Spinal cord (tissue), 10 donors: ENCODE measurements at places on chromosomes 12 and 14.

- no peak for DNase-seq
Measured at GRCh38 chr12:121453629-121454028, 53.7 kb downstream of the RNF34 start.

- no peak for DNase-seq
Measured at GRCh38 chr14:92217936-92218335, 96.2 kb downstream of the CPSF2 start.

GRCh38 chr14:95095996-95096395 is 61.3 kb downstream of the DICER1 start:
- DNase-seq: peak; percentile 26

DNA sequence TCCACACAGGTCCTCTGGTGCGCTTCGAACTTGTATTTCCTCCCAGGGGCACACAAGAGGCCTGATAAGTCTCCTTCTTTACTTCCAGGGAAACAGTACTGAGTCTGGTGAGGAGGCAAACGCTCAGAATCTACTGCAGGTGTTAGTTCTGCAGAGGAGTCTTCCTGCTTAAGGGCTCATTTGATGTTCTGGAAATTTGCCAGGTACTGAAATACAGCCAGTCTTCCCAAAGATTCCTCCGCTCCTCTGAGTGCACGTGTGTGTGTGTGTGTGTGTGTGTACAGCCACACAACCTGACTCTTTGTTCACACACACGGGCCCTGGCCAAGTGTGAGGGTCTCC is 92.0 kb downstream of the FBXL14 start:
- no peak for DNase-seq

DNA sequence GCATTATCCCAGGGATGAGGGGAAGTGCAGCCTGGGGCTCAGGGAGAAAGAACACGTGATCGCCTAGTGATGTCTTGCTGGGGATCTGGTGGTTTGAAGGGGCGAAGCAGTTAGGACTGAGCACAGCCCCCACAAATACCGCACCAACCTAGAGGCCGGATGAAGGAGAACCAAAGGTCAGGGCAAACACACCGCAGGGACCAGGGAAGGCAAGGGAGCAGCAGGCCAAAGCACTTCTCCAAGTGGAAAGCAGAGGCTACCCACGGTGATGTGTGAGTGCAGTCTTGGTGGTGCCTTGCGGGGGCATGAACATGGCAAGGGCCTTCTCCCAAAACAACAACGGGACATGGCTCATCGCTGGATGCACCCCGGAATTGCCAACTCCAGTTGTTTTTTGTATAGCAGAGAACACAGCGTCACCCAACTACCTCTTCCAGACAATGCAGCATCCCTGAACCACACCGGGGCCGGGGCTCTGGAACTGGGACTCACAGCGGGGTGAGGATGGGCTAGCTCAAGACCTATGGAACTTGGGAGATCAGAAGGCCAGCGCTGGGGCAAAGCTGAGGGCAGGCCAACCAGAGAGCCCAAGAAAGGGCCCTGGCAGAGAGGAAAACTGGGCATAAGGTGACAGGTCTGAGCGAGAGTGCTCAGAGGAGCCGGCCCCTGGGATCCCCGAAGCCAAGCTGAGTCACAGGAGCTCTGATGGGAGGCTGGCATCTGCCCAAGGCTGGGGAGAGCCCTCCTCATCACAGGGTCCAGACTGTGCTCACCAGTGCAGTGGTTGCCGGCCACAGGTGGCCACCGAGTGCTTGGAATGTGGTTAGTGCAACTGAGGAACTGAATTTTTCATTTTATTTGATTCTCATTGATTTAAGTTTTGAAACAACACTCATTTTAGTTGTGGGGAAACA is 11.1 kb downstream of the GALNT16 start:
- no peak for DNase-seq

DNA sequence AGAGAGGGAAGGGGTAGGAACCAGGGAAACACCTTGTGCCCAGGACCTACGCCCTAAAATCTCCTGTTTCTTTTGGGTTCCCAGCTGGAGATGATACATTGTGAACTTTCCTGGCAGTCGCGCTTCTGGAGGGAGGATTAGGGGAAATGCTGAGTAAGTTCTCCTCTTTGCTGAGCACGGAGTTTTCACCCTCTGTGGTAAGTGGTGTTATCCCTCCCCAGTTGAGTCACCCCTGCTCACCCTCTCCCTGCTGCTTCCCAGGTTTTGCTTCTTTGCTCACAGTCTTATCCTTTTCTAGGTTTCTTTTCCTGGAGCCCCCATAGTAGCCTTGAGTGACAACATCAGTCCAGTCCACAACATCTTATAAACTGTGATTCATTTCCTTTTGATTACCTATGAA is 789.1 kb downstream of the TMEM121 start:
- no peak for DNase-seq

- no peak for DNase-seq
Measured at GRCh38 chr14:99513946-99514551, 32.8 kb downstream of the CCNK start.

GRCh38 chr14:48665077-48665784 is 920.9 kb downstream of the RPS29 start:
- no peak for DNase-seq

DNA sequence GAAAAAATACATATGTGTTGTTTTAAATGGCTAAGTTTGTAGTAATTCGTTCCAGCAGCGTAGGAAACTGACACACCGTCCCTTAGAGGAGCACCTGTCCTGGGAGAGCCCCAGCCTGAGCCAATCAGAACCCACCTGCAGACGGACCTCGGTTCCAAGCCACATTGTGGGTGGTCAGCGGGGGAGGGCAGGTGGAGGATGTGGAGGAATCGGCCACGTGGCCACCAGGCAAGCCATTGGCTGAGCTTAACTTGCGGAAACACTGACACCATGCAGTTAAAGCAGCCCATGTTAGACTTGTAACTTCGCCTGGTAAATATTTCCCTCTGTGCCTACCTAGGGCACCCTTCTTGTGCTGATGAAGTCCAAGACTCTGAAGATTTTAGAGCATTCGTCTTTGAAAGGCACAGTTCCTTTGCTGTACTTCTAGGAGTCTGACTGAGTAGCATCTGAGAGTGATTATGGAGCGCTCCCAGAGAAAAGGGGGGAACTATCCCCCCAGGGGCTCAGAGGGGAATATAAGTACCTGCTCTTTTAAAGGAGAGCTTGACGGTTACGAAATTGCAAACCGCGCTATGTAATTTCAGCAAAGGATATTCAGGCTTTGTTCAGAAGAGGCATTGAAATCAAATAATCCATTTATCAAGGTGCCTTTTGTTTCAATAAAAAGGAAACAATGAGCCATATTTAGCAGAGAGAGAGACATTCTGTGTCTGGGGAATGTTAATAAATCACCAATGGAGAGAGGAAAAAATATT is 135.7 kb downstream of the TMEM132C start:
- no peak for DNase-seq

GRCh38 chr14:89952576-89952975 is 2.0 kb downstream of the EFCAB11 start:
- DNase-seq: no peak

DNA sequence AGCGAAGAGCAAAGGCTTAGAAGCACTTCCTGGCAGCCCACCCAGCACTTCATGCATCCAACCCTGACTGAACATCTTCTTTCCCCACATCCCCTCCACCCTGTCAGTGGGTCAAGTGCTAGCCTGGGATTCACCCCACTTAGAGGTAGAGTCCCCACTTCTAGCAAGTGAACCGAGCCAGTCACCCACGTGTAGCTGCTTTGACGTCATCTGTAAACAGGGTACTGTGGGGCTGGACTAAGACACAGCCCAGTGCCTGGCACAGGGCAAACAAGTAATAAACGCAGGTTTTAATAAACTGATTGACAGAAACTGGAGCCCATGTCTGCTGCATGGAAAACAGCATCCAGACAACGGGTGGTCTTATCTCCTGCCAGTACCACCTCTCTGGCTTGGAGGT is 61.7 kb downstream of the ITPK1 start:
- DNase-seq: no peak

DNA sequence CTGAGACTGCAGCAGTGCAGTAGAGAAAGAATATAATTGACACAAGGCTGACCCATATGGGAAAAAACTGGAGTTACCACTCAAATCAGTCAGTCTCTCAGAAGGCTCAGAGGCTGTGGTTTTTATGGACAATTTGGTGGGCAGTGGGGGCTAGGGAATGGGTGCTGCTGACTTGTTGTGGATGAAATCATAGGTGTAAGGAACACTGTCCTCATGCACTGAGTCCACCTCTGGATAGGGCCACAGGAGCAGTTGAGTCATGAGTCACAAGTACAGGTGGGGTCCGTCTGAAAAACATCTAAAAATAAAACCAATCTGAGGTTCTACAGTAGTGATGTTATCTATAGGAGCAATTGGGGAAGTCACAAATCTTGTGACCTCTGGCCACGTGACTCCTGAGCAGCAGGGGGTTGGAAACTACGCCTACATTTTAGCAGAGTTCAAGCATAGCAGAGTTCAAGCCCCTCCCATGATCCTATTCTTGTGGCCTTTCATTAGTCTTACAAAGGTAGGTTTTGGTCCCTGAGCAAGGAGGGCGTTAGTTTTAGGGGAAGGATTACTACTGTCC is 18.1 kb upstream of the SGPP1 start:
- DNase-seq: no peak

GRCh38 chr12:48002773-48003218 is 1.5 kb downstream of the COL2A1 start:
- DNase-seq: no peak

DNA sequence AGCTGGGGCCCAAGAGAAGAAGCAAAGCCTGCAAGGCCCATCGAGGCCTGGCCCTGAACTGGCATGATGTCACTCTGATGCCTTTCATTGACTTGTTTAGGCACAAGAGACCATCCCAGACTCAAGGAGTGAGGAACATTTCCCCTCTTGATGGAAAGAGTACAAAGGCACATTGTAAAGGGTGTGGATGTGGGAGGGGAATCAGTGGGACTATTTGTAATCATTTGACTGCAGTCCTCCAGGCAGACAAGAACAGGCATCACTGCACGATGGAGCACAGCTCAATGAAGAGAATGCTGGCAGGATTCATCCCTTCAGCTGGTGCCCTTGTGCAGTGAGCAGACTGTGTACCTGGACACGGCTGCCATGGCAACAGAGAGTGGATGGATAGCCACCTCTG is 87.9 kb downstream of the LGMN start:
- no peak for DNase-seq

DNA sequence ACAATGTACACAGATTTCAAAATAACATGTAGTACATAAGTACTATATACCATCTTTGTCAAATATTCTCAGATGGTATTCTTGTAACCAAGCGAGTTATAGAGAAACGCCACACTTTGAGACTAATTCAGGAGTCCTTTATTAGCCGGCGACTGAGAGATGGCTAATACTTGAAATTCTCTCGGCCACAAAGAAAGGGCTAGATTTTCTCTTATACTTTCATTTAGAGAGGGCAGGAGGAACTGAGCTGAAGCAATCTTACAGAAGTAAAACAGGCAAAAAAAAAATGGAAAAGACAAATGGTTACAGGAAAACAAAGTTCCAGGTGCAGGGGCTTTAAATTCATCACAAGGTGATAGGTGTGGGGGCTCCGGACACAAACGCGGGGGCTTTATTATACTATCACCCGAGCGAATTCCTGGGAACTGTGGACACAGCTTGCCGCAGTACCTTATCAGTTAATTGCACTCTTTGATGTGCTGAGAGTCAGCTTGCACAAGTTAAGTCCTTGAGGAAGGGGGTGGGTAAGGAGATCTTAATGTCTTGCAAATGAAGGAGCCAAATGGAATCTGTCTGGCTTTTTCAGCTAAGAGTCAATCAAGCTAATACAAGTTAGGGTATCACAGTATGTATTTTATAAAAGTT is 382.3 kb downstream of the KCNH5 start:
- DNase-seq: no peak

- no peak for DNase-seq
Measured at GRCh38 chr14:75369506-75369905, 58.3 kb upstream of the JDP2 start.

DNA sequence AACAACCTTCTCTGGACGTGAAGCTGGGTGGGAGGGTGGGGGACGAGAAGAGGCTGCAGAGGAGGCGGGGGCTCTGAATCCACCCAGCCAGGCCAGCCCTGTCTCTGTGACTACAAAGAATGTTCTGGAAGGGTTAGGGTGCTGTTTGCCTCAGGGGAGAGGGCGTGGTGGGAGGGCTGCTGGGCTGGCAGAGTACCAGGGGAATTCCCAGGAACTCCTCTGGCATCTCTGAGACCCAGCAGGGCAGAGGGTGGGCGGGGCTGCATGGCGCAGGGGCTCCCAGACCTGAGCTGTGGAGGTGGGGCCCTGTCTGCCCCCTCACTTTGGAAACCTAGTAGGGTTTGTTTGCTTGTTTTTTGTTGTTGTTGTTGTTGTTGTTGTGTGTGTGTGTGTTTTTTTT is 45.5 kb upstream of the FZD10 start:
- no peak for DNase-seq

DNA sequence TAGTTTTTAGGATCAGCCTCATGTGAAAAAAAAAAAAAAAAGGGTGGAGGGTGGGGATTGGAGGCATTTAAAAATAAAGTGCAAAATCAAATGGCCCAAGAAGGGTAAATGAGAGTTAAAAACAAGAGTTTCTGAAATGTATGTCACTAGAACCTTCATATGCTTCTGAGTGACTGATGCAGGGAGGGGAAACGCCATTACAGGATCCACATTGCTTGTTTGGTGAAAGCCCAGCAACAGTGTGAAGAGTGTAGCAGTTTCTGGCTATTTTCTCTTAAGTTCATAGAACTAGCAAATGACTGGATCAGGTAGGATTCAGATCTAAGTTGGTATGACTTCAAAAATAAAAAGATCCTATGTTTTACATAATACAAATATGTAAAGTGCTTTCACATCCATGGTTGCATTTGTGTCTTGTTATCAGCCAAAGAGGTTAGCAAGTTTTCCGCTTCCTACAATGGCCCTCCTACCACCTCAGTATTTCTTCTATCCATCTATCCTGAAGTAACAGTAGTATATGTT is 2.9 kb downstream of the CHPT1 start:
- DNase-seq: no peak

DNA sequence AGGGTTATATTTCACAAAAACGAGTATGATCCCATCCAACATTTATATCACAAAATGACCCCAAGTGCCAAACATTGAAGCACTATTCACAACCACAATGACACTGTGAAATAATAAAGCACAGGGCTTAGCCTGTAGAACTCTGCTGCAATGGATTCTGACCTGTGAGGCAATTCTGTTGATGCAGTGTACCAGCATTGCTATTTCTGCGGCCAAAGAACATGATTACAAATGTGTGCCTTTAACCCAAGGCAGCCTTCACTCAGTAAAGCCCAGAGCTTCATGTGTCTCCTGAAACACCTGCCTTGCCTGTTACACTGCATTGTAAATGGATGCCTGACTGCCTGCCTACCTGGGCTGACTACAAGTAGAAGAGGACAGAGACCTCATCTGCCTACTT is 158.0 kb downstream of the PPM1H start:
- DNase-seq: peak; percentile 39

GRCh38 chr14:52366796-52367315 is 52.7 kb downstream of the PTGER2 start:
- DNase-seq: no peak

- no peak for DNase-seq
Measured at GRCh38 chr14:64191756-64192155, 102.4 kb downstream of the ESR2 start.

- DNase-seq: no peak
Measured at GRCh38 chr12:92110083-92110640, 35.5 kb downstream of the BTG1 start.

GRCh38 chr12:108373111-108373510 is 34.0 kb upstream of the CMKLR1 start:
- DNase-seq: no peak
